AG09319 (cell line): ENCODE measurements at places on chromosomes 2 and 18.

DNA sequence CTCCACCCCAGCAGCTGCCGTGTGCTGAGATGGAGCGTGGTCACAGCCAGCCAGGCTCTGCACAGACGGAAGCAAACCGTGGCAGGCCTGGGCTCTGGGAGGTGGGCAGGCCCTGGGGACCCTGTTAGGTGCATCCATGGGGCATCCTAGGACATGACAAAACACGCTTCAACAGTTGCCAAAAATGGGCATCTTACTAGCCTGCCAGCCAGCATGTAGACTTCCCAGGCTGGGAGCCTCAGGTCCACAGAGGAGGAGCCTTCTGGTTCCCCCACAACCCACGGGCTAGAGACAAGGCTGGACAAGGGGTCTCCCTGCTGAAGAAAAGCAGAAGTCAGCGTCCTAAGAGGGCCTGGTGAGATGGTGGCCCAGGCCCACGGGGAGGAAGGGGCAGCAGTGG, 139.5 kb downstream of the HDAC4 start:
- no peak for DNase-seq

DNA sequence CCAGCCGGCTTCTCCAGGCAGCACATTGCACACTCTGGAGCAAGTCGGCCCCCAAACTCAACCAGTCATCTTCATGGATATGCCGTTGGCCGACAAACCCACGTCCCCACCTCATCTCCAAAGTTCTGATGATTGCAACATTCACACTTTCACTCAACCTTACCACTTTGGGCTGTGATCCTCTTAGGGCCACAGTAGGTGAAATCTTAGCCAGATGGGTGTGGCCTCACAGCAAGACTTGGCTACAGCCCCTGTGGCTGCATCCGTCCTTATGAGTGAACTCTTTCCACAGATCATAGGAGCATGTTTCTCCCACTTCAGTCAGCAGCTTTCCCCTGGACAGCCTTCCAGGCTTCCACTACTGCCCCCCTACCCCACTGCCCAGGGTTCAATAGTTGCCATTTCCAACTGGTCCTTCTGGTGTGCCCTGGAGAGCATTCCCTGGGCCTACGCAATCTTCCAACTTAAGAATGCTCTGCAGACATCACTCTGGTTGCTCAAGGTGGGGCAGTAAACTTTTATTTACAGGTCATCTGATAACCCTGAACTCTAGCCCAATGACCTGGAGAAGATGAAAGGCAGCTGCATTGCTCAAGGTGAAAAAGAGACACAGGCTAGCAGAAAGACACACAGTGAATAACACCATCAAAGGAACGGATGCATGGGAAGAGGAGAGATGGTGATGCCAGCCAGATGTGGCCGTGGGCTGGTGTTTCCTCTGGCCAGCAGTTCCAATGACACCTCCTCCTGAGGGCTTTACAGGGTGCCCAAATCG, 34.5 kb downstream of the ARL4C start:
- DNase-seq, result no peak

DNA sequence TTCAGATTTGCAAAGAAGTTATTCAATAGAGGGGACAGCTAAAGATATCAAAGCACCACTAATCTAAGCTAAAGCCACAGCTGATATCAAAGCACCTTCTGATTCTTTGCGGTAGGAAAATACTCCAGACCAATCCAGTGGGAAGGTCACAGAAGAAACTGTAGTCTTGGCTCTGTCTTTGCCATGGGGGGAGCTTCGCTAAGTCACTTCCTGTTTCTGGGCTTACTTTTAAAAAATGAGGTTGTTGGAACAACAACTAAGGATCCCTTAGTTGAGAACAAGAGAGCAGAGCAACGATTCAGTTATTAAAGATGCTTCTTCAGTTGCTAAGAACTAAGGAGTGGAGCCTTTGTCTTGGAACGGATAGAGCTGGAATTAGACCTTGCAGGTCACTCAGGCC, 12.2 kb downstream of the LPIN1 start:
- DNase-seq, result no peak

- no peak for DNase-seq
Observed at GRCh38 chr2:12970861-12971260, 254.1 kb downstream of the TRIB2 start.

DNA sequence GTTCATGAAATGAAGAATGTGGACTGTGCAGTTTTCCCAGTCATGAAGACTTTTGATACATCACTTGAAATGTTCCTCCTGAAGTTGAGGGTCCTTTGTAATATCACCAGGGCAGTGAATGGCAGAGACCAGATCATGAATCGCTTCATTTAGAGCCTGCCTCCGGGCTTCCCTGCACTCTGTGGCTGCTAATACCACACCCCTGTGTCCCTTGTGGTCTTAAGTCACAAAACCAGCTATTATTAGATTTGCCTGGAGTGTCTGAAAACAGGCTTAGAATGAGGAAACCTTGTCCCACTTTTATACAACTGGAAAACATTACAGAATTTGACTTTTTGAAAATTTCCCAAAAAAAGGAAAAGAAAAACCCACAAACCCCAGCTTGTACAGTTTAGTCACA, 147.9 kb downstream of the MGAT5 start:
- no peak for DNase-seq

DNA sequence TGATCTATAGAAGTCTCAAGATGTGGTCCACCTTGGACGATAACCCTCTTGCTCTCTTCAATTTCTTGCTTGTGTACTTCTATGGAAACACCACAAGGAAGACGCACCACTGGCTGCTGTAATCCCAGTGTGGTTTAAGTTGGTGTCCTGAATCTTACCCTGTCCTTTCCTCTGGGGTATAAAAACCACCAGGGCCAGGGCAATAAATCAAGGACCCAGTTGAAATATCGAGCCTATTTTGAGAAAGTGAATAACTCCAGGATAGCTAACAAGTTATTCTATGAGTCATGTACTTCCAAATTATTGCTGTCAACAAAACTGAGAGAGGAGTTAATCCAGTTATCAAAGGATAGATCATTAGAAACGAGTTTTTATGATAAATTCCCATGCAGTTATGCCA, 137.0 kb downstream of the RND3 start:
- no peak for DNase-seq

DNA sequence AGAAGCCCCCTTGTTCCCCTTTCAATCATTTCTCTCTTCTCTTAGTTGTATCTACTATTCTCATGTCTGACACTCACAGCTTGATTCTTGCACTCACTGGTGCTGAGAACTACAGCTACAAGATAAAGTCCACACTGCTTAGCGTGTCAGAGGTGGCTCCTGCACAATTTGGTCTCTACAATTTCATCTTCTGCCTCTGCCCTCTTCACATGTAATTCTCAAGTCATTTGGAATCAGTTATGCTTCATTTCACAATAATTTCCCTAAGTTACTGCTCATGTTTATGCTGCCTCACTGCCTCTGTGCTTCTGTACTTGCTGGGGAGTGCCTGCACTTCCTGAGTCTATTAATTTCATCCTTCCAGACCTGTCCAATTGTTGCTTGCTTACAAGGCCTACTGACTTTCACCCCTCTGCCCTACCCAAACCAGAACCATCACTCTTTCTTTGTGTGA, 11.6 kb upstream of the NAB1 start:
- no peak for DNase-seq

DNA sequence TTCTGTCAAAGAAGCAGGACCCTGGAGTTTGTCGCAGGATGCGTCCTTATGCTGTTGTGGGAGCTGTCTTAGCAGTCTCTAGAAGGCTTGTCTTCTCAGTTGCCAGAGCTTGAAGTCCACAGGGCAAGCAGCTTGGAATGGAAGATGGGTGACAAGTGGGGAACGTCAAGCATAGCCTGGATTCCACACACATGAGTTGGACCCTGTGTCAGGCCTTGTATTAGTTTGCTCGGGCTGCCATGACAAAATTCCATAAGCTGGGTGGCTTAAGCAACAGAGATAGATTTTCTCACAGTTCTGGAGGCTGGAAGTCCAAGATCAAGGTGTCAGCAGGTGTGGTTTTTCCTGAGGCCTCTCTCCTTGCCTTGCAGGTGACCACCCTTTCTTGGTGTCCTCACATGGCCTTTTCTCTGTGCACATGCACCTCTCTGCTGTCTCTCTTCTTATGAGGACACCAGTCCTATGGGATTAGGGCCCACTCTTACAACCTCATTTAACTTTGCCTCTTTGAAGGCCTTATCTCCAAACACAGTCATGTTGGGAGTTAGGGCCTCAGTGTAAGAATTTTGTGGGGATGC, 51.3 kb downstream of the THNSL2 start:
- no peak for DNase-seq

- no peak for DNase-seq
Observed at GRCh38 chr2:29587402-29588190, 333.8 kb downstream of the ALK start.

DNA sequence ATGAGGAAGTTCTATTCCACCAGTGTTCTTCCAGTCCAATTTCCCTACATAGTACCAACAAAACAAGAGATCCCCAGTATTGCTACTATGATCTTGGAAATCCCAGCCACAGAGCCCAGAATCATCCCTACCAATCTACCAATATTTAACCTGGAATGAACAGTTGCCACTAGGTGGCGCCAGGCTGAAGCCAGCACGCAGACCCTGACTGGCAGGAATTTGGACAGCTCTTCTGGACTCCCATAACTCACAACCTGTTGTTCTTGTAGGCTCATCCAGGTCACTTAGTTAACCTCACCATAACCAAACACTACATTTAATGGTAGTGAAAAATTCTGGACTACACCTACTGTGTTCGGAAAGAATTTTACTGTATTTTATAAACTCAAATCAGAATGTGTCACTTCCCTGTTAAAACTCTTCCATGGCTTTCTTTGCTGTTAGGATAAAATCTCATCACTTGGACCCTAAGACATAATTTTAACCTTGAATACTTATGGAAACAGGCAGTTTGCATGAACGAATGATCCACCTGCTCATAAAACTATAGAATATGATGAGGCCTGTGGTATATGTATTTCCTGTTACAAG, 59.8 kb upstream of the SLC38A11 start:
- DNase-seq, result no peak

- no peak for DNase-seq
Observed at GRCh38 chr2:235749121-235749770, 255.4 kb downstream of the AGAP1 start.

GRCh38 chr2:25081237-25081790, 39.4 kb downstream of the EFR3B start:
- DNase-seq, result no peak

GRCh38 chr2:15369129-15369528, 192.0 kb downstream of the NBAS start:
- no peak for DNase-seq

DNA sequence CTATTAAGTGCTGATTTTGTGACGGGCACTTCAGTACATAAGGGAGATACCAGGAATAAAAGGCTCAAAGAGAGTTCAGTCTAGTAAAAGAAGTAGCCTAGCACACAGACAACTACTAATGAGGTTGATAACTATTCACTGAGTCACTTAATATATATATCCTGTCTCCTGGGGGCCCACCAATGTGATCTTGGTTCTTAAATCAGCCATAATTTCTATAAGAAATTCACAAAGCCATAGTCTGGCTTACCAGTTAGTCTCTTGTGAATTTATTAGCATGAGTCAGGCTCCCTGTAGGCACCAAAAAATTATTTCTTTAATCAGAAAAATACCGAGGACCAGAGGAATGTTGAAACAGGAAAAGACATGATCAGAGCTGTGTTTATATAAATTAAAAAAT, 10.4 kb downstream of the KCNE4 start:
- no peak for DNase-seq

- no peak for DNase-seq
Observed at GRCh38 chr2:112173646-112174319, 35.6 kb downstream of the FBLN7 start.

GRCh38 chr2:237408335-237409000, 5.5 kb downstream of the COL6A3 start:
- DNase-seq, result no peak

DNA sequence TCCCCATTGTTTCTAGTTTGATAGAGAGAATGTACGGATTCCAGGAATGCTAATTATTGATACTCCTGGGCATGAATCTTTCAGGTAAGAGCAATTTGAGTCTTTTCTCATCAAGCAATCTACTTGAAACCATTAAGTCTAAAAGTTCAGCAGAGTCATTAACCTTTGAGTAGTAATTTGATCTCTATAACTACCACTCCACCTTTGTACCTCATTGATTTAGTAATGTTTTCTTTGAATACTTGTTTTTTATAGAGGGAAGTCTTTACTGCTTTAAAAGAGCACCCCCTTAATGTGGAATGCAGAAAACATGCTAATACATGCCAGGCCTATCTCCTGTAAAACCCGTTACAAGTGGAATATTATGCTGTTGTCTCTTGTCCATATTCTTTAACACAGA, 45.0 kb downstream of the EIF5B start:
- no peak for DNase-seq

GRCh38 chr2:181566334-181567032, 90.4 kb downstream of the CERKL start:
- no peak for DNase-seq

GRCh38 chr18:13407484-13407883, 188.9 kb downstream of the LDLRAD4 start:
- no peak for DNase-seq

GRCh38 chr2:110674620-110675555, 3.0 kb downstream of the BUB1 start:
- DNase-seq, result no peak

DNA sequence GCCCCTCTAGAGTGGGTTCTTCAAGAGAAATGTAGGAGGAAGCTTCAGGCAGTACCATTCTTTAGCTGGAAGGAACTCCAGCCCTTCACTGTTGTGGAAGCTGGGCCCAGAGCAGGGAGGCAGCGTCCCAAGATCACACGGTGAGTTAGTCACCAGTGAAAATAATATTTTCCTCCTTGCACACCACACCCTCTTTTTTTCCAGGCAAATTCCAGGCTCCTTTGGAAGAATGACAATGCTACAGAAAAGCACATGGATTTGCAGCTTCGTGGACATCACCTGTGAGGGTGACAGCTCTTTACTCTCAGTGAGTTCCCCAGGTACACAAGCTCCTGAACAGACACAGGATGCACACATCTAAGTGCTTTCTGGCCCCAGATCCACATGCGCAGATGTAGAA, 157.1 kb downstream of the COL6A3 start:
- no peak for DNase-seq

DNA sequence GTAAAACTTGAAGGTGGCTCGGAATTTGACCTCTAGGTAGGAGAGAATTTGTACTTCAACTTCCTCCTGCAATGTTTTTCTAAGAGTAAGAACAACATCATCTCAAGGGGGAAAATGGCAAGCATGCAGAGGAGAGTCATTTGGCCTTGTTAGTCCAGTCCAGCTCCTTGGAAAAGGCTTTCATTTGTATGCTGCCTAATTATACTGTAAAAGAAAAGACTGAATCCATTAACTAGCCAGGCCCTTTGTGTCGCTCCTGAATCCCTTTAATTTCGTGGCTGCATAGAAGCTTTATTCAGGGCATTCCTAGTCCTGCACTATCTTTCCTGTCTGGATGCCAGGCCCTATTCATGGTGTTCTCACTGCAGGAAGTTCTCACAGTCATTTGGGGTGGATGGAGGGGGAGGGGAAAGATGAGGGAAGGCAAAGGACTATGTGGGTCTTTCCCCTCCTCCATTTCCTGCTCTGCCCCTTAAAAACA, 36.0 kb downstream of the PHLPP1 start:
- DNase-seq, result no peak

GRCh38 chr2:20164061-20164733, 60.7 kb downstream of the SDC1 start:
- DNase-seq, result no peak
